Stimulated activated CD4-positive, alpha-beta T cell treated with anti-CD3 and anti-CD28 coated beads, Interleukin-1b, Interleukin-23, amount 100 ng/mL, for 1 hour (primary cell): ENCODE measurements at places on chromosomes 6 and 20.

GRCh38 chr6:162467679-162468078 is 259.9 kb downstream of the PRKN start:
- no peak for DNase-seq

- no peak for DNase-seq
Measured at GRCh38 chr6:24927985-24928745, 7.6 kb downstream of the RIPOR2 start.

GRCh38 chr20:23920408-23921325 is 41.1 kb upstream of the CST5 start:
- DNase-seq = no peak

- DNase-seq = no peak
Measured at GRCh38 chr6:105330913-105331312, 72.0 kb downstream of the PREP start.
